Central memory CD4-positive, alpha-beta T cell (primary cell): ENCODE measurements at places on chromosomes 4 and X.

DNA sequence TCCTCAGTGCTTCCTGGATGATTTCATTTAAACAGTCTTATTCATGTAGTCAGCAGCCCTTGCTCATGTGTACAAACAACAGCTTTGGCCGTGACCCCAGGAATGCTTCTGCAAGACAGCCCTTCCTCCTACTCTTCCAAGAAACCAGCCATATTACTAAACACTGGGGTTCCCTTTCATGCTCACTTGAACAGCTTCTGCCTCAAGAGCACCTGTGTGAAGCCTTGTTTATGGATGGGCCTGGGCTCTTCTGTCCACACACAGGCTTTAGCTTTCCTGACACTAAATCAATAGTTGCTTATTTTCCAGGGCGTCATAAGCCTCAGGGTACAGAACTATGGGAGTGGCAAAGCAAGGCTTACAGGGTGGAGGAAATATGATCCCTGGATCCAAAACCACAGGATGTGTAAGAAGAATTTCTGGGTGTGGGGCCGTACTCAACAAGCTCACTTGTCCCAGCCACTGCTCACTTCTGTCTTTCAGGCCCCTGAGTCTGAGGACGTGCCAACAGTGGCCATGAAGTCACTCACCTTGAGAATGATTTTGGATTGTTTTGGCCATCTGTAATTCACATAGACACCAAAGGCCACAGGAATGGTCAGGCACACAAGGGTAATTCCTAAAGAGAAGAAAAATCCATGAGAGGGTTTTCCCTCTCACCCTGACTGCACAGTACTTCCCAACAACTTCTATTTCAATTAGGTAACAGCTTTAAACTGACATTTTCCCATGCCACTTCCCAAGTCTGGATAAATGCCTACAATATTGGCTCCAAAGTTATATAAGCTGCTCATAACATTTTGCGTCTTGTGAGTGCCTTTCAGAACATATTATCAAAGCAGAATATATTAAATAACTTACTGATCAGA, 17.7 kb downstream of the SLC10A6 start:
- no peak for DNase-seq

DNA sequence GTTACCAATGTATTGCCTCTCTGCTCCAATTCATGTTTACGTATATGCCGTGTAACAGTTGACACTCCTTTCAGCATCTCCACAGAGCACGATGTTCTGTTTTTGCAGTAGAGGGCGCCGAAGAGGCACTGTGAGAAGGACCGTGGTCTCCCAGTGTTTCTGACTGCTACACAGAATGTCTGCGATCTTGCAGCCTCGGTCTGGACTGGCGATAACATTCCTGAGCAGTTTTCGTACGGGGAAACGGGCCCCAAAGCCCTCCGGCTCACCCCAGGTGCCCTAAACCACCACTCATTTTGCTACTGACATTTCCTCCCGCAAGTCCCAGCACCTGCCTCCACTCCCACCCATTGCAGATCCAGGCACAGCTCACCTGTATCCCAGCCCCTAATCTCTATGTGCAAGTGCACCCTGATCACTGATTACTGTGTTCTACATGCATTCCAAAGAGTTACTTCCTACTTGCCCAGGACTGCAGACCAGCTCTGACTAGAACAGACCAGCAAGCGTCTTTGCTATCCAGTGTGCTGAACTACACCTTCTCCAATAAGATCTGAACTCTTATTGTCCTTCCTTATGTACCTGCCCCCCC, 12.4 kb upstream of the NFXL1 start:
- DNase-seq = peak; percentile 31

- no peak for DNase-seq
Observed at GRCh38 chrX:24415921-24416320, 49.2 kb upstream of the PDK3 start.

DNA sequence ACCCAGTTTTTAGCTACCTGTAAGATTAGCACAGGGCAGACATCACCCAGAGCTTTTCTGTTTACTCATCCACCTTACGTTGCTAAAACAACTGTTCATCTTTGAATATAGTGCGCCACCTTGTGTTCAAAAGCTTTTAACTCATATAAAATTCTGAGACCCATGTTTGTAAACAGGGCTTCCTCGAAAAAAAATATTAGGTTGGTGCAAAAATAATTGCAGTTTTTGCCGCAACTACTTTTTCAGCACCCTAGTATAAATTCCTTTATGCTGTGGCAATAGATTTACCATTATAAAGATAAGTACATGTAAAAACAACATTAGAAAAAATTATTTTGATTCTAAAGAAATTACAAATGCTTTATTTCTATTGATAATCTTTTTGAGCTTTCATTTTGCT, 147.9 kb downstream of the LRBA start:
- DNase-seq = peak; percentile 63

GRCh38 chr4:76199664-76200211, 13.9 kb downstream of the SCARB2 start:
- no peak for DNase-seq

GRCh38 chr4:76654791-76655190, 219.8 kb downstream of the SHROOM3 start:
- DNase-seq = no peak

DNA sequence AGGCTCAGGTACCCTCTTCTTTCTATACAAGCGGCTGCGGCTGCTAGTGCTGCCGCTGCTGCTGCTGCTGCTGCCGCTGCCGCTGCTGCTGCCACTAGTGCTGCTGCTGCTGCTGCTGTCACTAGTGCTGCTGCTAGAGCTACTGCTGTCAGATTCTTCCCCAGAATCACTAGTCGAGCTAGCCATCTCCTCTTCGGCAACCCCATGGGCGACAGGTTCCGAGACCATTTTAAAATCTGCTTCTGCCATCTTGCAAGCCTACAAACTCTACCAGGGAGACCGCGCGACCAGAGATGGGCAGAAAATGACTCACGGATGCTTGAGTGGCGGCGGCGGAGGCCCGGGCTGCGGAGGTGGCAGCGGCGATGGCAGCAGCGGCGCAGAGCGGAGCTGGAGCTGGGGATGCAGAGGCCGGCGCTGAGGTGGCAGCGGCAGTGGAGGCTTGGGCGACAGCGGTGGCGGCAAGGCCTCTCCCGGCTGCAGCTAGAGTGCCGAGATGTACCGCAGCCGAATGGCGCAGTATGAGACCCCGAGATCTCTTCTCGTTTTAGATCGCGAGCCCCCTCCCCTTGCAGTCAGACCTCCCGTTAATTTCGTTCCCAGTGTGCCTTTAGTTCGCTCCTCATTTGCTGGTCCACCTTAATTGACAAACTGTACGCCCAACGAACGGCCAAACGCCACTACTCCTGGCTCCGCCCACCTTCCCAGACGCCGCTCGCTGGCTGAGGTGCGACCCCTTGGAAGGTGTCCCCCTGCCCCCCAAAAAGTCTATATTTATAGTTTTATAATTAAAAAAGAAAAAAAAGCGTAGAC, at the start of gene NAP1L3:
Gene NAP1L3 (minus strand): TSS at position 523 of the 813 bp plus-strand sequence. CDS start 274 bp downstream, at position 249.
- peak; percentile 66 for DNase-seq

GRCh38 chr4:185238750-185239149, 29.4 kb downstream of the SNX25 start:
- no peak for DNase-seq

- DNase-seq = no peak
Observed at GRCh38 chr4:41413670-41414411, 124.1 kb upstream of the LIMCH1 start.

GRCh38 chrX:11427453-11428071, 134.3 kb downstream of the AMELX start:
- no peak for DNase-seq

DNA sequence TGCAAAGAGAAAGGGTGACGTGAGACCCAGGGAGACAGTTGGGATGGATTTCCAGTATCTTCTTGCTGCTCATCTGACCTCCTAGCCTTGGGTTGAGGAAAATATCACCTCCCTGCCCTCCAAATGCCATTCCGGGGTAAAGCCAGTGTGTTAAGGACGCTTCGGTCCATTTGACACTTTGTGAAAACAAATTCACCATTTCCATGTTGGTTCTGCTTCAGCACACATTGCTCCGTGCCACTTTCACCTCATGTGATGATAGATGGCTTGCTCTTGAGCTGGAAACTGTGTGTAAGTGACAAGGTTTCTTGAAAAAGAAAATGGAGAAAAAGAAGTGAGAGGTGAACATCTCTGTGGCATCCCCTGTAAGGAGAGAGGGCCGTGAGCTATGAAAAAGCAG, 256.1 kb upstream of the PGRMC2 start:
- DNase-seq = no peak

- DNase-seq = no peak
Observed at GRCh38 chr4:171857302-171858012, 44.3 kb downstream of the GALNTL6 start.

- no peak for DNase-seq
Observed at GRCh38 chr4:39406763-39407583, at the start of gene KLB. KLB (plus strand) TSS chr4:39406930; CDS start chr4:39406950, 20 bp downstream.

DNA sequence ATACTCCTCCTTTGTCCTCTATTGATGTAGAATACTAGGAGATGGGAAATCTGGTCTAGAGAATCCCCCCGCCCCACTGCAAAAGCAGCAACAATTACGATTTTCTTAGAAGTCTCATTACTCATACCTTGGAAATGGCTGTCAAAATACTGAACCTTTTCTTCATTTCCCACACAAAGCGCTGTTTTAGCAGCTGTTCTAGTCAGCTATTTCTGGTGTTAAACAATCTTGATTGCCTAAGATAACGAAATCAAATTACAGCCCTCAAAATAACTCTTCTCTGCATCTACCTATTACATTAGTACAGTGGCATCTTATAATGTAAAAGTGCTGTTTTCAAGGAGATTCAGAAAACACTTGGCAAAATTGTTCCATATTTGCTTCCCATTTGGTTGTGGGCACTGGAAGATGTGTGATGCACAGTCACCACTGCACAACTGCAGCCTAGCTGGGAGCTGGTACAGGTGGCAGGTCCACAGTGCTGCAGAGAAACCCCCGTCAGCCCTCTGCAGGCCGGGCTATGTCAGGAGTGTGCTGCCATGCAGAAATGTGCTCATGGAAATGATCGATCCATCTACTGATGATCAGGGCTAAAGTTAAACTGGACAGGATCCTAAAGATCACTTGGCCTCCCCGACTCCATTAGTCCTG, 50.4 kb downstream of the TBC1D9 start:
- no peak for DNase-seq

- no peak for DNase-seq
Observed at GRCh38 chr4:186627226-186627865, 72.0 kb upstream of the MTNR1A start.

DNA sequence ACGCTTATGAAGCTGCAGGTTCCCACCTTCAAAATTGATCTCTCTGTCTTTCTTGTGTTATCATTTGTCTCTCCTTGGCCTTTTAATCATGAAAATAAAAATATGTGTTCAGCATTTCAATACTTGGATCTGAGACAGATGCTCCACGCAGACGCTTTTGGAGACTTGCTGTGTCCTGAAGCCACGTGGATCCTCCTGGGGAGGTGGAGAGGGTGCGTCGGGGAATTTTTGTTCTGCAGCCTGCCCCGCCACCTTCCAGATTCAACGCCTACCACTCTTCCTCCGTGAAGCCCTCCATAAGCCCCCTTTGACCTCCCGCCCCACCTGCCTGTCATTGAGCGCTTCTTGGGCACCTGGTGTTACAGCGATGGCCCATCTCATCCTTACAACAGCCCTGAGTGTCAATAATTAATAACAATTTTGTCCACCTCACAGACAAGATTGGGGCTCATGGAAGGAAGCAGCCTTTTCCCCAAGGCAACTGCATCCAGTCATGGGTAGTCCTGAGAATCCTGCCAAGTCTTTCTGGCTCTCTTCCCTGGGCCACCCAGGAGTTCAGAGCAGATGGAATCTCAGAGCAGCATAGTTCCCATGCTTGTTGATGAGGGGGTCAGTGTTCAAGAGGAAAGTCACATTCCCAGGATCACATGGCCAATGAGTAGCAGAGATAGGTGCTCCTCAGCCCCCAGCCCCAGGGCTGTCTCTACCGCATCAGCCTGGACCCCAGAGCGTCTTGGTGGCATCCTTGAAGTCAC, 172.6 kb upstream of the PSAPL1 start:
- no peak for DNase-seq

DNA sequence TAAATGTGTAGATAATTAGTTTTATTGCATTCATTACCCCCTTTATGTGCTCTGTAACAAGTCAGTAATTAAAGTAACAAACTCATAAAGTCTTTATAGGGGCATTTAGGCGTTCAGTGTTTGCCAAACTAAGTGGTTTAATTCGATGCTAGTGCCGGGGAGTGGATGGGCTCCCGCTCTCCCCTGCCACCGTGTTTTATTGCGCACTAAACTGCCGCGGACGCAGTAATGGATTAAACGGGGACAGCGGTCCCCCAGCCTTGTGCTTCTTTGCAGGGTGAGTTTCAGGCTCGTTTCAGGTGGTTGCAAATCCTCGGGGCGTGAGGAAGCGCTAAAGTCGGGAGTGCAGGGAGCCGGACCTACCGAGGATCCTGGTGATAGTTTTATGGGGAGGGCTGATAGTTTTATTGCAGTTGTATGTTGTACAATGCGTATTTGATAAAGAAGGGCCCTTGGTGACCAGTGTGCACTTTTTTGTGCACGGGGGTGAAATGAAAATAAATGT, 1.6 kb upstream of the PHOX2B start:
- DNase-seq = no peak

DNA sequence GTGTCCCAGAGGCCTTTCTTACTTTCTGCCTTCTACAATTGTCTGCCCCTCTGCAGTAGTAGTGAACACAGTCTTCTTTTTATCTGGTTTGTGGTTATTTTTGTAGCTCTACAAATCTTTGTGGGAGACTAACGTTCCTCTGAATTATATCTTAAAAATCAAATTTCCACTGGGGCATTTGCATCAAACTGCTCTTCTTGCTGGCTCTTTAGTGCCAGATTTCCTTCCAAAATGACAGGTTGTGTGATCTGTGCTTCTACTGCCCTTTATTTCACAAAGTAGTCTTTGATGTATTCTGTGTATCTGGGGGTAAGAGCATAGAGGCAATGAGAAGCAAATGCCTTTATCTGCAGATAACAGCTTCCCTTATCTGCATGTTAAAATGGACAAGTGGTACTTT, 34.5 kb downstream of the TSPAN7 start:
- no peak for DNase-seq

DNA sequence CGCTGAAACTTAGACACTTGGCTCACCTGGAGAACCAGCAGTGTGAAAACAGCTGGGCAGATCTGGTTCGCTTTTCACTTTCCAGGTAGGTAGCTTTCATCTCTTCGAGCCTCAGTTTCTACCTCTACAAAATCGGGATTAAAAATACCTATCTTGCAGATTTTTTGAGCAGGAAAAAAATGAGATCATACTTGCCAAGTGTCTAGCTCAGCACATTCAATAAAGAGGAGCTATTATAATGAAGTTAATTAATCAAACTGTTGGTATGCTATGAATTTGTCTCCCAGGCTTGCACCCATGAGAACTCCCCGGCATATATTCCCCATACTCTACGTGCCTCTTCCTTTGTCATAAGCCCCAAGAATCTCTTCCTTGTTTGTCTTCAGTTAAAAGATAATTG, 158.6 kb upstream of the LDB2 start:
- no peak for DNase-seq

DNA sequence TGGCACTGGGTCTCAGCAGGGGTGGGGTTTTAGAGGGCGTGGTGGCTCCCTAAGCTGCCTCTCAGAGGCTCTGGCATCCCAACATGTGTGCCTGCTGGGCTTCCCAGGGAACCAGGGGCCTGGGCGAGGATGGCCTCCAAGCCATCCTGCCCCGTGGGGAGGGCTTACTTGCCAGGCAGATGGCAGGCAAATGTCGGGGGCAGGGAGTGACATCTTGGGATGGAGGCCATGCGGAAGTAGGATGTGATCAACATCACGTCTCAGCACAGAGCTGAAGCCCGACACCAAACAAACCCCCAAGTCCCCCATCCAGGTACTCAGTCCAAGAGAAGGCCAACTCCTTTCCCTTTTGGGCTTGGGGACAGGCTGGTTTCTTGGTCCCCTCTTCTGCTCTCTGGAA, 4.7 kb downstream of the L1CAM start:
- no peak for DNase-seq
